ENCODE measurements at places on chromosomes 1 and 21.
A peak's percentile ranks its signal among the peaks of the same experiment; 100 is the strongest.

GRCh38 chr1:28882009-28882628 lies 32.2 kb upstream of the EPB41 start:
- peak; percentile 66 for DNase-seq

GRCh38 chr1:201989354-201990128 lies 7.1 kb downstream of the RNPEP start:
- no peak for DNase-seq

DNA sequence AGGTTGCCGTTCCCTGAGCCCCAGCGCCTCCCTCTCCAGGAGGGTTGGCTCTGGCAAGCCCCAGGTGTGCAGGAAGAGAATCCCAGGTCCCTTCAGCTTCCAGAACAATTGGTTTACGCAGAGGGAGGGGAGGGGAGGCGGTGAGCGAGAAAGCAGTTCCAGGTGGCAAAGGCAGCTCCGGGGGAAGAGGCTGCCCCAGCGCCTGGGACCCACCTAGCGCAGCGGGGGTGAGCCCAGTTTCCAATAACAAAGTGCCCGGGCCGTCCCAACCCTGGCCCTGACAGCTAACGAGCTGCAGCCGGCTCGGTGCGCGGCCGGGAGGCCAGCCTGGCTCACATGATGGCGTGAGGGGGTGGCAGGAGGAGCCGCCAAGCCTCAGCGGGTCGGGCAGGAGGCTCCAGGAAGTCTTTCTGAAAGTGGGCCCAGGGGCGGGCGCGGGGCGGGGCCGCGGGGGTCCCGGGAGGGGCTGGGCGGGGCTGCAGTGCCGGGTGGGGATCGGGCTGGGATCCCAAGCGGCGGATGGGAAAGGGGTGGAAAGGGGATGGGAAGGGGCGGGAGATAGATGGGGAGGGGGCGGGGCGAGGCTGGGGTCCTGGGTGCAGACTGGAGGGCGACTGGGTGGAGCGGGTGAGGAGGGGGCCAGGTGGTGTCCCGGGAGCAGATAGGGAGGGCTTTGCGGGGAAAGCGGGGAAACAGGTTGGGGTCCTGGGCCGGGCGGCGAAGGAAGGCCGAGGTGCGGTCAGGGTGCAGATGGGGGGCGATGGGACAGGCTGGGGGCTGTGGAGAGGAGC lies 22.8 kb downstream of the DHRS3 start:
- no peak for DNase-seq

GRCh38 chr1:174215766-174216165 lies 56.4 kb downstream of the RABGAP1L start:
- DNase-seq: no peak

GRCh38 chr1:1684031-1684681 lies 8.4 kb downstream of the SLC35E2B start:
- DNase-seq: no peak

DNA sequence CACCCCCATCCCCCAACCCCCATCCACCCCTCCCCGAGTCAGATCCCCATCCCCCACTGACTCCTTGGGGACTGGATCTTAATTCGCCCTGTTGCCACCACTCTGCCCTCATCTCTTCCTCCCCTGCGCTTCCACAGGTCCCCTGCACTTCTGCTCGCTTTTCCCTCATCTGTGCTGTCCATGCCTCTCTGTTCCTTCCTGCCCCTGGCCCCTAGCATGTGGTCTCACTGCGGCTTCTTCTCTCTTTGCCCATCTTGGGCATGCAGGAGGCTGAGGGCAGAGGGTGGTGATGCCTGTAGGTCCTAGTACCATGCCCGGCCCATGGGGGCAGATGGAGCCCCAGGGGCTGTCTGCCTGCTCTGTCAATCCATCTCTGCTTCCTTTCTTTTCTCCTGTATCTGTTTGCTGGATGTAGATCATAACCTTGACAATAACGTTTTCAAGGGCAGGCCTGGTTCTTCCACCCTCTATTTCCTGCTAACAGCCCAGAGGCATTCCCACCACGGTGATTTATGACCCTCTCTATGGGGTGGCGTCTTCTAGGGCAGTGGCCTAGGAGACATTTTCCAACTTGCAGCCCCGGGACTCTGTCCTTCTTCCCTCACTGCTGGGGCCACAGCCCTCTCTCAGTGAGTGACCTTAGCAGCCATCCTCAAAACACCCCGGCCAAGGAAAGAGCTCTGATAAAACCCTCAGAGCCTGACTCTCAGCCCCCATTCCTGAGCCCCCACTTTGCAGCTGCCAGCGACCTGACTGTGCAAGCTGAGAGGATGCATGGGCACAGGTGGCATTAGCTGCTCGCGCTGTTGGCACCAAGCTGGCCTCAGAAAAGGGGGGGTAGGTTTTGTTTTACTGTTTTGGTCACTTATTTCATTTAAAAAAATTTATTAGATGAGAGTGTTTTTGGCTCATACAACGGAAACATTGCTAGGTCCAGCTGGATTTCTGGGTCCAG lies 33.9 kb downstream of the TMEM51 start:
- DNase-seq: no peak

DNA sequence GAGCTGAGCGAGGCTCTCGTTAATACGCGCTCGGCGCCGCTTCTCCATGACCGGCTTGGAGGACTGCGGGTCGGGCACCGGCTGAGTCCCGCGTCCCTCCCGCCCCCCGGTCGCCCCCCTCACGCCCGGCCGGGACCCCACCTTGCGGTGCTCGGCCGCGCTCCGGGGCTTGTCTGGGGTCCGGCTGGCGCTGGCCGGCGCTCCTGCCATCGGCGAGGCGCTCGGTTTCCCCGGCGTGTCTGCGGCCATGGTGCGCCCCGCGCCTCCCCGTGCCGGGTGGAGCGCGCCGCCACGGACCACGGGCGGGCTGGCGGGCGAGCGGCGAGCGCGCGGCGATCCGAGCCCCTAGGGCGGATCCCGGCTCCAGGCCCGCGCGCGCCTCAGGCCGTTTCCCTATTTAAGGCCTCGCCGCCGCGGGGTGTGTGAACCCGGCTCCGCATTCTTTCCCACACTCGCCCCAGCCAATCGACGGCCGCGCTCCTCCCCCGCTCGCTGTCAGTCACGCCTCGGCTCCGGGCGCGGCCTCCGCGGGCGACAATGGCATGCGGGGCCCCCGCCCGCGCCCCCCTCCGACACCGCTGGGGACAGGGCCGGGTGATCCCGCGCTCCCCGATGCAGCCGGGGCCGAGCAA lies at the start of gene HES4:
TSS of gene HES4 (minus strand) at position 373 of the 632 bp plus-strand sequence. CDS start at position 249, 124 bp downstream.
- DNase-seq: peak; percentile 75

DNA sequence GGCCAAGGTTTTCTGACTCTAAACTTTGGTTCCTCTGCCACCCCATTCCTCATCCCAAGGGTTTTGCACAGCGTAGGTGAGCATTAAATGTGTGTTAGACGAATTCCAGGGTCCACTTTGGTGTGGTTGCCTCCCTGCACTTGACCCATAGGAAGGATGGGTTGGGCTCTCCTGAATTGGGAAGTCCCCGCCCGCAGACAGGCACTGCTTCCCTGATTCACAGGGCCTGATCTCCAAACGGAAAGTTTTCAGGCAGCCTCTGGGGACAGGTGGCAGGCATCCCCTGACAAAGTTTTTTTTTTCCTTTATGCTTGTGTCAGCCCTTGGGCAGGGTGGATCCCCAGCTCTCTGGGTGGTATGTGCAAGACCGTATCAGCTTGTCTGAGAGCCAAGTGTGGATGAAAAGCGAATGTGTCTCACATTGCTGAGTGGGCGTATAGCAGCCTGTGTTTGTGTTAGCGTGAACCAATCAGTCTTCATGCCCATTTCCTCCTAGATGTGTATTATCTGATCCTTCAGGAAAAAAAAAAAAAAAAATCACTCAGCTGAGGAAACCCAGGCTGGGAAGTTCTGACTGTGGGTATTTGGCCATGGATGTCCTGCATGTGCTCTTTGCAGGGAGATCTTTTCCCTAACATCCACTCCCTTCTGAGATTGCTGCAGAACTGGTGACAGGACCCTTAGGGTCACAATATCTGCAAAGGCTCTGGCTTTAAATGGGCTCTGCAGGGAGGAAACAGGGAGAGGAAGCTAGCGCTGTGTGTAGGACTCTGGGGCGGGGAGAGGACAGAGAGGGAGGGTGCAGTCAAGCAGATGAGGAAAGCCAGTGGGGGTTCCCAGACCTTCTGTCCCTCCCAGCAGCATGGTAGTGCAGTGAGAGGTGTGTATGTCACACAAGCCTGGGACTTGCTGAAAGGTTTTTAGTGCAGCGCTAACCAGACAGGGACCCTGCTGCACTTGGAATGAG lies 42.2 kb upstream of the TRABD2B start:
- DNase-seq: no peak

- no peak for DNase-seq
These were observed 68.4 kb downstream of the TLR5 start for GRCh38 chr1:223074445-223075300.

- DNase-seq: no peak
These were observed 26.1 kb downstream of the PKP1 start for GRCh38 chr1:201309416-201309815.

DNA sequence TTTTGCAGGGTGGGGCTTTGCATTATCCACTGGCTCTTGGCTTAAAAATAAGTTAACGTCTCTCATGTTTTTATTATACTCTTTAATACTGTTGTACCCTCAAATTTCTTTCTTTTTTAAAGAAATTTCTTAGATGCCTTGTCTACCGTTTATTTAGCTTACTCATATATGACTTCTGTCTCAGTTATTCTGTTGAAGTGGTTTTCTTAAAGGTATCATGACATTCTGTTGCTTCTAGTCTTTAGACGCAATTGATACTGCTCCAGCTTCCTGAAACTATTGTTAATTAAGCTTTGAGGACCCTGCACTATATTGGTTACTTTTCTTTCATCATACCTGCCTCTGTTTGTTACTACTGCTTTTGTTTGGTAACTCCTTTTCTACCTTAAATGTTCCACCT lies 11.7 kb downstream of the PKN2 start:
- no peak for DNase-seq

- no peak for DNase-seq
These were observed 30.4 kb downstream of the ARID4B start for GRCh38 chr1:235297579-235297978.

DNA sequence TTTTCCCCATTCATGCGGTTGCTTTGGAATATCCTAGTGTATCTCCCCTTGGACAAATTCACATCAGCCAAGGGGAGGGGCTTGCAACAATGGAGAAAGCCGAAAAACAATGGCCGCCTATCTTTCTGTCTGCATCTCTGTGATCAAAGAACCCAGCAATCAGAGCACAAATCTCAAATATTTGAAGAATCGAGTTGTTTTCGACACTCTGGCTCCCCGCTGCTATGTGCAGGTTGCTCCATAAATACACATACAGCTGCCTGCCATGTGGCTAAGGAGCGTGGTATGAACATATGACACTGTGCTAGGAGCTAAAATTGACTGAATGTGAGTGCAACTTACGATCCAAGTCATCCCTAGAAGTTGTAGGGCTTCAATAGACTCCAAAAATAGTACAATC lies 8.5 kb downstream of the CFHR4 start:
- no peak for DNase-seq

DNA sequence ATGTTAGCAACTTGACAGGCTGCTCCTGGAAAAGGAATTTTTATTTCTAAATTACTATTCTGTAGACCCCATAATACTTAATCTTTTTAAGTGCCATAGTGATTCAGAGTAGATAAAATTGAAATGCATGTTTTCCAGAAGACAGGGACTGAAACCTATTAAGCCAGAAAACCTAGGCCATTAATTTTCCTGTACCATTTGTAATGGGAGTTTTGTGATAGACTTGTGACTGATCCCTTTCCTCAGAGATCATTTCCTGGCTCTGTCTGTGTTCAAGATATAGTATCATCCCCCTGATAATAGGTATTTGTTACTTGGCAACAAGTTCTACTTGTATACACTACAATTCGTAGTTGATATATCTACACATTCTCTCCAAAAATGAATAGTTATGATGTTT lies 1609.8 kb downstream of the AMY1C start:
- DNase-seq: no peak

GRCh38 chr21:28655471-28655870 lies 337.2 kb downstream of the LTN1 start:
- DNase-seq: no peak

DNA sequence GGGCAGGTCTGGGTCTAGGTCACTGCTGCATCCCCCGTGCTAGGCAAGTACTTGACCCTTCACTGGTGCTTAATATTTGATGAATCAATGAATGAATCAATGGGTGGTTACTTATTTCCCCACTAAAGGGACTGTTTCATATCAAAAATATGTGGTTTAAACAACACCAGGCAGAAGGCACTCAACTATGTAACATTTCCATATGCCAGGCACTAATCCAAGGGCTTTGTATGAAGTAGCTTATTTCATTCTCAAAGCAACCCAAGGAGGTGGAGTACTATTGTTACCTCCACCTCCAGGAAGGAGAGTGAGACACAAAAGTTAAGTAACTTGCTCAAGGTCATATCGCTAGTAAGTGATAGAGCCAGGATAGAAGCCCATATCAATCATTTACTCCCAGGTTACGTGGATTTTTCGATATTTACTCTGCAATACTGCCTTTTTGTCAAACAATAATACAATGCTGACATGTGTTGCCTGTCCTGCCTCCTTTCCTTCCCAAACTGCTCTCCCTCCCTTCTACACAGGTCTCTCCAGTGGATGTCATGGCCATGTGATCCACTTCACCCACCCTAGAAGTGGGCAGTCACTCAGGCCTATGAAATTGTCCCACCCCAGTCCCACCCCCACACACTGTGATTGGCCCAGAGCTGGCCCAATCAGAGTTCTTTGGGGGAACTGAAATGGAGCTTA lies 142.8 kb downstream of the ETS2 start:
- DNase-seq: no peak

DNA sequence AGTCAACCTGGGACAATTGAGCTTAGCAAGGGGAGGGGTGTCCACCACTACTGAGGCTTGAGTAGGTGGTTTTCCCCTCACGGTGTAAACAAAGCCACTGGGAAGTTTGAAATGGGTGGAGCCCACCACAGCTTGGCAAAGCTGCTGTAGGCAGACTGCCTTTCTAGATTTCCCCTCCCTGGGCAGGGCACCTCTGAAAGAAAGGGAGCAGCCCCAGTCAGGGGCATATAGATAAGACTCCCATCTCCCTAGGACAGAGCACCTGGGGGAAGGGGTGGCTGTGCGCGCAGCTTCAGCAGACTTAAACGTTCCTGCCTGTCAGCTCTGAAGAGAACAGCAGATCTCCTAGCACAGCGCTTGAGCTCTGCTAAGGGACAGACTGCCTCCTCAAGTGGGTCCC lies 758.4 kb downstream of the LTN1 start:
- DNase-seq: no peak

GRCh38 chr1:235079443-235080296 lies 49.0 kb downstream of the TOMM20 start:
- DNase-seq: no peak

DNA sequence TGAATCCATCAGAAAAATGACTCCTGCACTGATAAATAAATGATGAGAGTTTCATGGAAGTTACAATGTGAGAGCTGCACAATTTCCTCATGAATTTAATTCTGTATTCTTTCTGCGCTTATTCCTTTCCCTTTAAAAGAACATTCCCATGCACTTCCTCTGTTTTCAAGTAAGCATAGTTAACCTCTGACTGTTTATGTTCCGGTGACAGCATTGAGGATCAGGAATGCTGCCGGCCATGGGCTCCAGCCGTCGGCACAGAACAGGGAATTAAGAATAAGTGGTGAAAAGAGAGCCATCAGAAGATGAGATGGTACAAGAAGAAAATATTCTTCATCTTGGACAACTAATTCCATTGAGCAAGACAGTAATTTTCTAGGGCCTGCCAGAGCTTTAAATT lies 65.3 kb downstream of the SUSD4 start:
- no peak for DNase-seq

Data from SW 1271 (cell line).